ENCODE measurements at places on chromosomes 16 and 17. TPM values are rescaled to one million over a fixed set of nuclear protein-coding genes. Genes with fewer than 3 reads are reported as not detected.

GRCh38 chr17:51724043-51724580, 434.4 kb downstream of the CA10 start:
- DNase-seq: no peak

The KRT24 gene
- 0.53 TPM for total RNA-seq

DNA sequence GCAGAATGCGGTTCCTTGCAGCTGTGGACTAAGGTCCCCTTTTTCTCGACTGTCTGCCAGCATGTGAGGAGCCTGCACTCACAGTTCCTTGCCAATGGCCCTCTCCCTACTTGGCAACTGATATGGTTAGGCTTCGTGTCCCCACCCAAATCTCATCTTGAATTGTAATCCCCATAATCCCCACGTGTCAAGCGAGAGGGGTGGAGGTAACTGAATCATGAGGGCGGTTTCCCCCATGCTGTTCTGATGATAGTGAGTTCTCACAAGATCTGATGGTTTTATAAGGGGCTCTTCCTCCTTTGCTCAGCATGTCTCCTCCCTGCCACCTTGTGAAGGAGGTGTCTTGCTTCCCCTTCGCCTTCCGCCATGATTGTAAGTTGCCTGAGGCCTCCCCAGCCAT, 19.9 kb downstream of the CIAPIN1 start:
- no peak for DNase-seq

DNA sequence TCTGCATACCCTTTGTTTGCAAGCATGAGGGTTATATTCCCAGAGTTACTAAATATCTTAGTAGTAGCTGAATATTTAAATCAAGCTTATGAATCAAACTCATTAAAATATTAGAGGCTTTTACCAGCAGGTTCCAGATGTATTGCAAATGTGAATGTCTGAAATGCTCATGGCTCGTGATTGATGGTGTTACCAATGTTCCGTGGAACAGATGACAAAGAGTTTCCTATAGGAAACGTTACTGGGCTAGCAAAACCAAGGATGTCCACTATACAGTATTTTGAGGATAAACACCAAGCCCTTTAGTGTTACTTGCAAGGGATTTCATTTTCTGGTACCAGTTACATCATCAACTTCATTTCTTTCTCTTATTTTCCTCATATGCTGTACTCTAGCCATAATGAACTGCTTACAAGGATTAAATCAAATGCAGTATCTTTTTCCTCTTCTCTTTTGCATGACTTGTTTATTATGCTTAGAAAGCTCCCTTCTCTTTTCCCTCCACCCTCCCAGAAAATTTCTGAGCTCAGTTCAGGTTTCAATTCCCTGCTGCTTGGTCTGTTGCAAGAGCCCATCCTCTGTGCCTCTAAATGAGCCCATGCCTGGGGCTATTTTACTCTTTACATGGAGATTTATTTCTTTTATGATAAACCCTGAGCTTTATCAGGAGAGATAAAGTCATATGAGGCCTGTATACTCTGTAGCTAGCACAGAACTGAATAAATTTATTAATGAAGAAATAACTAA, 1537.1 kb upstream of the GOT2 start:
- no peak for DNase-seq

The AOC3 gene
- 61.7 TPM for total RNA-seq

GRCh38 chr17:39110435-39111136, 40.9 kb downstream of the PLXDC1 start:
- DNase-seq: no peak

The RASL10B gene
- 5.4 TPM for total RNA-seq

DNA sequence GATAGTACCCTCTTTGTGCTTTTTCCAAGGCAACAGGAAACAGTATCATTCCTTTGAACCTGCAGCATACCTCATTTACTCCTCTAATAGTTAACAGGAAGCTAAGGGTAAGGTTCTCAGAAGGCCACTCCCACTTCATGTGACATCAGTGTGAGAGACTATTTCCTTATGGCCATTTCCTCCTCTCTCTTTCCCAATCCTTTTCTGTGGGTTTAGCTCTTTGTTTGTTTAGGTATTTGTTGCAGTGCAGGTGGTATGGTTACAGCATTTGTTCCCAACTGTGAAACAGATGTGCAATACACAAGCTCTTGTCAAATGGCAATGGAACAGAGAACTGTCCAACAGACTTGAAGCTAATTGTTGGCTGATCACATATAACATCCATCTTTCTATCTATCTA, 14.7 kb downstream of the TMC5 start:
- no peak for DNase-seq

DNA sequence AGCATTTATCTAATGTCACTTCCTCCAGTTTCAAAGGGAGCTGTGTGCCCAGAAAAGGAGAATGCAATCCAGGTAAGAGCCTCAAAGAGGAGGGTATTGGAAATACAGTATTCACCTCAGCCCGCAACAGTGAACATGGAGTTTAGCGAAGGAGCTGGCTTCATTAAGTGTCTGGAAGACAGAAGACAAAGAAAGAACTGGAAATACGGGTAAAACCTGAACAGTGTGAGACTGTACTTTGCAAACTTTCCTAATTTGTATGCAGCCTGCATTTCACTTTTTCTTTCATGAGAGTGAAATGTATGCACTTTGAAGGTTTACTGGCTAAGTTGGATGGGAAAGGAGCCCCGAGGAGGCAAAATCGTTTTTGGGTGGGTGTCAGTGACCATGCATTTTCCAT, 478.4 kb downstream of the HS3ST3B1 start:
- no peak for DNase-seq

The SHBG gene
- 0.53 TPM for total RNA-seq

DNA sequence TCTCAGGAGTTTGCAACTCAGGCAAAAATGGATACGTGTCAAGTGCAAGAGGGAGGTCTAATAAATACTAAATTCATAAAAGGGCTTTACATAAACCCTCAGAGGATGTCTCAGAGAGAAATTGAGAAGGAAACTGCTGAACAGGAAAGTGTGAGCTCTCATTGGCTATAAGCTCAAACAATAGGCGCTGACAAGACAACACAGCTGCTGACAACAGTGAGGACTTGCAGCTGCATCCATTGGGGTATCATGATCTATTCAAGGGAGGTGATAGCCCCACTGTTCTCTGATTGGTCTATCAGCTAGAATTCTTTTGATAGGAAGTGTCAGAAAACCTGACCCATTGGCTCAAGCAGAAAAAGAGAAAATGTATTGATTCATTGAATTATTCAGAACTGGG, 187.2 kb downstream of the CBLN1 start:
- DNase-seq: no peak

DNA sequence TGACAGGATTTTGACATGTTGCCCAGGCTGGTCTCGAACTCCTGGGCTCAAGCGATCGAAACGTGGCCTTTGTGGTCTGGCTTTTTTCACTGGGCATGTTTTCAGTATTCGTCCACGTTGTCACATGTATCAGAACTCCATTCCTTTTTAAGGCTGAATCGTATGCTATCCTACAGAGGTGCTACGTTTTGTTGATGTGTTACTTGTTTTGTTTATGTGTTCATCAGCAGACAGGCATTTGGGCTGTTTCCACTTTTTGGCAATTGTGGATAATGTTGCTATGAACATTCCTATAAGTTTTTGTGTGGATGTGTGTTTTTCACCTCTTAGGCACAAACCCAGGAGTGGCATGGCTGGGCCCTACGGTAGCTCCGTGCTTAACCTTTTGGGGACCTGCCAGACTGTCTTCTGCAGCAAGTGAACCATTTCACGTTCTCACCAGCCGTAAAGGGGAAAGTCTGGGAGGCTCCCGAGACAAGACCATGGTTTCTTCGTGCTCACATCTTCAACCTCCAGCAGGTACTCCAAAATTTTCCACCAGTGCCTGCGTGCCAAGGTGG, 26.9 kb downstream of the ADCY9 start:
- DNase-seq: no peak
